SW480 (cell line): ENCODE measurements at places on chromosomes 12 and 14.
A peak's percentile ranks its signal among the peaks of the same experiment; 100 is the strongest.

DNA sequence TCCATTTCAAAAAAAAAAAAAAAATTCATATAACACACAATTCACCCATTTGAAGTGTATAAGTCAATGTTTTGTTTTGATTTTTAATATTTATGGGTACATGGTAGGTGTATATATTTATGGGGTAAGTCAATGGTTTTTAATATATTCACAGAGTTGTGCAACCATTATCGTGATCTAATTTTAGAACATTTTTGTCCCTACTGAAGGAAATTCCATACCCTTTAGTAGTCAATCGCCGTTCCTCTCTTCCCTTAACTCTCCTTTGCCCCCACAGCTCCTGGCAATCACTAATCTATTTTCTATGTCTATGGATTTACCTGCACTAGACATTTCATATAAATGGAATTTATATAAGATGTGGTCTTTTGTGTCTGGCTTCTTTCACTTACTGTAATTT is 92.8 kb downstream of the TRAFD1 start:
- no peak for DNase-seq

- DNase-seq = no peak
Measured at GRCh38 chr14:100371773-100372172, 48.6 kb downstream of the SLC25A47 start.

DNA sequence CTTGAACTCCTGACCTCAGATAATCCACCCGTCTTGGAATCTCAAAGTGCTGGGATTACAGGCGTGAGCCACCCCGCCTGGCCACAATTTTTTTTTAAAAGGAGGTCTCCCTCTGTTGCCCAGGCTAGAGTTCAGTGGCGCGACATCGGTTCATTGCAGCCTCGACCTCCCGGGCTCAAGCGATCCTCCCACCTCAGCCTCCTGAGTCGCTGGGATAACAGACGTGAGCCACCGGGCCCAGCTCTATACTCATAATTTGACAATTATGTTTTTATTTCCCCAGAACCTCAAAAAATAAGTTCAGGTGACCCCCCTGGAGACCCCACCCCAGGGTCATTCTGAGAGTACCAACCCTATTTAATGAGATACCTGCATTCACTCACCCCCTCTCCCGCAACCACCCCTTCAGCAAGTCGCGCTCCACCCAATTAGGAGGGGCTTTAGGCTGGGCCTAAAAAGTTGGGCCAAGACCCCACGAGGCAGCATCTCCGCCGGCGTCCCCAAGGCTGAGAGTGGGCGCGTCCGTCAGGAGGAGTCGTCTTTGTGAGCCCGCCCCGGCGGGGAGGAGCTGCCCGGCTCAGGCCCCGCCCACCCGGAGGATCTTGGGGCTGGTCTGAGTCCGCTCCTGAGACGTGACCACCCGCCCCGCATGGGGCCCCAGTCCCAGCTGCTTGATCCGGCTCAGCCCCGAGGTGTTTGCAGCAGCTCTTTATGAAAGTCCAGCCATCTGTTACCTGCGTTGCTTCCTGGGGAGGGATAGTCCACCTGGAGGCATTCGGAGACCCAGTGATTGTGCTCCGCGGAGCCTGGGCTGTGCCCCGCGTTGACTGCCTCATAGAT is at the start of gene ANKRD33:
Gene ANKRD33, plus strand, starts transcription at position 628 of the 840 bp plus-strand sequence. Its CDS starts 84 bp downstream, at position 712.
- no peak for DNase-seq

- DNase-seq = no peak
Measured at GRCh38 chr14:104546591-104547309, 32.8 kb upstream of the C14orf180 start.

- DNase-seq = peak; percentile 40
Measured at GRCh38 chr14:95533391-95533821, 1.4 kb upstream of the GLRX5 start.

DNA sequence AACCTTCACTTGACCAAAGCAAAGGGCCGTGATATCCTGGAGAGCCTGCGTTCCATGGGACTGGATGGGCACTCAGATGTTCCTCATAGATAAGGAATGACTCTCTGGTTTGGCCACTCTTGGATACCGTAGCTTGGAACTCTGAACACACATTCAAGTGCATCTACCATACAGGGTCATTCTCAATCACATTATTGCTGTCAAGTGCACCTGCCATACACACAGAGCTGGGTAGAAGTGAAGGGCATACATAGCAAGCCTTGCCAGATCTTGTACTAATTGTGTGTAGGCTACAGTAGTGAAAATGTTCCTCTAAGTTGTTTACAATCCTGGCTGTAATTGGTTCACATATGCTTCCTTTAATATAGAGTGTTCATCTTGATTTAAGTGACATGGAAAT is 58.3 kb downstream of the PELI2 start:
- no peak for DNase-seq

DNA sequence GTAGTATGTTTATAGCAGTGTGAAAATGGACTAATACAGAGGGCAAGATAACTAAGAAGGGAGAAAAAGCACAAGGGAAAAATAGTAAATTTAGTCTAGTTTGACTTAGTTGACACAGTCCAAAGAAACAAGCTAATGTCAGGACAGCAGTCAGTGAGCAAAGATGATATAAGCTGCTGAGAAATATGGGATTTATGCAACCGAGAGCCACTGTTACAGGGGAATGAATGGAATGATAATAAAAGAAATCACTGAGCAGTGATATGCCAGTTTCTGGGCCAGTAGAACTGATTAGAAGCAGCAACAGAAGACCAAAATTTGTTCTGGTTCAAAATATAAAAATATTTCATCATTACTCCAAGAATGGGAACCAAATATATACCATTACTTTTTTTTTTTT is 60.1 kb downstream of the R3HDM2 start:
- no peak for DNase-seq

DNA sequence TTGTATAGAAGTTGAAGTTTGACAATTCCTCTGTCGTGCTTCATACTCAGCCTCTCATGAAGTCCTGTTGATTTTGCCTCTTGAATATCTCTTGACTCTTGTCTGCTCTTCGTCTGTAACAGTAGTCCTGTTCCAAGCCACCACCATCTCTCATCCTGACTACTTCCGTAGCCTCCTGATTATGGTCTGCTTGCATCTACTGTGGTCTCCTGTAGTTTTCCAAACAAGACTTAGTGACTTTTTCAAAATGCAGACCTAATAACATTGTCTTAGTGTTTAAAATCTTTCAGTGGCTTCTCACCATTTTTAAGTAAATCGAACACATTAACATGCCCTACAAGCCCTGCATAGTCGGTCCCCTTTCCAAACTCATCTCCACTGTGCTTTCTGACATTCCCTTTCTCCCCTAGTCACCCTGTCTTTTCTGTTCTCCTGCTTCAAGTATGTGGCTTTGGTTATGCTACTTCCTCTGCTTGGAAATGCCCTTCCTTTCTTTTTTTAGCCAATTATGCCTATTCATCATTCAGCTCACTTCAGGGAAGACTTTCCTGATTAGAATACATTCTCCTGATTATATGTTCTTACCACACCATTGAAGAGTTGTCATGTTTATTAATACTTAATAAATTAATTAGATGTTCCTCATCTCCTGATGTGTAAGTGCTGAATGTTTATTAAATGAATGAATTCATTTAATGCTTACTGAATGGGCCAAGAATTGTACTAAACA is 2.0 kb downstream of the SCYL2 start:
- DNase-seq = no peak

- no peak for DNase-seq
Measured at GRCh38 chr12:112617153-112617505, 174.4 kb upstream of the RPH3A start.

DNA sequence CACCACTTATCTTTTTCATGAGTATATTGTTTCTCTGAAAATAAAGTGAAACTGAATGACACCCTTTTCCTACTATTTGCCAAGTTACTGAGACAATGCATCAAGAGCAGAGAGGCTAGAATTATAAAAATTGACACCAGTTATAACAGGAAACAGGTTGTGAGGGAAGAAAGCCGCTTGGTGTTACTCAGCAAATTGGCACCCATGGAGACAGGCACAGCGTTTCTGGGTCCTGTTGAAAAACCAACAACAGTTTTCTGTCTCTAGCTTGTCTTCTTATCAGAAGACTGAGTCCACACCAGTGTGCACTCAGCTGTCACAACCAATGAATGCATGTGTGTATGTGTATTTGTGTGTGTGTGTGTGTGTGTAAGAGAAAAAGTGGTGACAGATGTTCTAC is 267.7 kb downstream of the KCNH5 start:
- DNase-seq = no peak

DNA sequence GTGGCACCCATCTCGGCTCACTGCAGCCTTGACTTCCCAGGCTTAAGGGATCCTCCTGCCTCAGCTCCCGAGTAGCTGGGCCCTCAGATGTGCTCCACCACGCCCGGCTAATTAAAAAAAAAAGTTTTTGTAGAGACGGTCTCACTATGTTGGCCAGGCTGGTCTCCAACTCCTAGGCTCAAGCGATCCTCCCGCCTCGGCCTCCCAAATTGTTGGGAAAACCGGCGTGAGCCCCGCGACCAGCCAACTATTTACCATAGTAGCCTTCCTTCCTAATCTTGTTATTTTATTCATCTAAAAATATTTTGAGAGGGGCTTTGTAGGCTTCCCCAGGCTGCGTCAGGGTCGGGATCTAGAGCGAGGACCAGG is 25.4 kb upstream of the YY1 start:
- DNase-seq = no peak

GRCh38 chr14:56273951-56274350 is 155.7 kb downstream of the PELI2 start:
- DNase-seq = no peak

DNA sequence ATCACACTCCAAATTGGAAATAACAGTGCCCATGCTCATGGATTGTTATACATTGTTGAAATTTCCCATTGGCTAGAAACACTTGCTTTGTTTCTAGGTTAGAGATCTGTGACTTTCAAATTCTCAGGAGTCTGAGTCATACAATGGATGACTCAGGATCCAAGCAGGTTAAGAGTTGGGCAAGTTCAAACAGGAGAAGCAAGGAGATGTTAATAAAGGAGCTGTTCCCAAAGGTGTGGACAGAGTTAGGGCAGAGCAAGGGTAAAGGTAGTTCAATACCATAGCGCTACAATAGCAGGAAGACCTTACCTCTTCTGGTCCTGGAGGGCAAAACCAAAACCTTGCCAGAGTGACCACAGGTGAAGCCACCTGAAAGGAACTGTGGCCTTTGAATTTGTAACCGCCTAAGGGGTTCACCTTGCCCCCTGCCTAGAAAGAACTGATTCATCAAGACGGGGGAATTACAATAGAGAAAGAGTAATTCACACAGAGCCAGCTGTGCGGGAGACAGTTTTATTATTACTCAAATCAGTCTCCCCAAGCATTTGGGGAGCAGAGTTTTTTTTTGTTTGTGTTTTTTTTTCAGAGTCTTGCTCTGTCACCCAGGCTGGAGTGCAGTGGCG is 4.2 kb upstream of the AMN1 start:
- DNase-seq = peak; percentile 94

GRCh38 chr14:72164420-72165228 is 232.4 kb downstream of the RGS6 start:
- no peak for DNase-seq

DNA sequence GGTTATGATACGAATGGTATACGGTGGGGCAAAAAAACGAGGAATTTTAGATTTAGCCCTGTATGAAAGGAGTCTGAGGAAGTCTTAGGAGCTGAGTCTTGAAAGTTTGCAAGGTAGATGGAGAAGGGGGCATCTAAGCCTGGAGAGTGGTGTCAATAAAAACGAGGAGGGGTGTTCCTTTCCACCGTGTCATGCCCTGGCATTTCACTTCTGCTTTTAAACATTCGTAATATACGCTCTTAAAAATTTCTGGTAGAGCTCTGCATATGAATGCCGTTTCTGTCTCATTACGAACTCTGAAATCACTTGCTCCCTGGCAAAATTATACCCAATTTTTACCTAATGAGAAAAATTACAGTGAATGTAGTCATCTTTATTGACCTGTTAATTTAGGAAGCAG is 170.2 kb downstream of the ERC1 start:
- DNase-seq = no peak

DNA sequence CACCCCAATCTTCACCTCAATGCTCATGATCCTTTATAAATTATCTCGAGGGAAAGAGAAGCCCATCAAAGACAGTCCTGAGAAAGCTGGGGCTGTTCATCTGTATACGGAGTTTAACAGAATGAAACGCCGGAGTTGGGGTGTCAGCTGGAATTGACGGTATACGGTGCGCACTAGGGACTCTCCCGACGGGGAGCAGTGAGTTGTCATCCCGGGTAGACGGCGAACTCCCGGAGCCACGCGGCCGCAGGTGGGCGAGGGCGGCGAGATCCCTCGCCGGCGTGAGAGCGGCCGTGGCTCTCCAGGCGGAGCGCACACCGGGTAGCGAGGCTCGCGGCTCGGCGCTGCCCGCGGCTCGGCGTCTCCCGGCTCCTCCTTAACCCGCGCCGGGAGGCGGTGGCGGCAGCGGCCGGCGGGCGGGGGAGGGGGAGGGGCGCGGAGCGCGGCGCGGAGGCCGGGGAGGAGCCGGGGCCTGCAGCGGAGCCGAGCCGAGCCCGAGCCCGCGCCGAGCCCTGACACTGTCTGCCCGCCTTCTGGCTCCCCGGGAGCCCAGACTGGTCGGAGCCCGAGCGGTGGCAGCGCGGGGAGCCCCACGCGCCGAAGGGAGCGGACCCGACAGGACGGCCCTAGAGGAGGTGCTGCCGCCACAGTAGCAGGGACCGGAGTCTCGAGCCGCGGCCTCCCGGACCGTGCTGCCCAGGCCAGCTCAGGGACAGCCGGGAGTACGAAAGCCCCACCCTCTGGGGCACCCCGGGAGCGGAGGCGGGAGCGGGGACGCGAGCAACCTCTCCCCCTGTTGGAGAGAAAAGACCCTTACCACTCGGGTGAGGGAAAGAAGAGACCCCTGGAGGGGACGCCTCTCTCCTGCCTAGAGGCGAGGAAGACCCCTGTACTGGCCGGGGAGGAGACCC is at the start of gene FOXJ2:
Gene FOXJ2, plus strand, starts transcription at position 475 of the 911 bp plus-strand sequence. CDS start 7,117 bp downstream, outside the sequence.
- DNase-seq = peak; percentile 80

DNA sequence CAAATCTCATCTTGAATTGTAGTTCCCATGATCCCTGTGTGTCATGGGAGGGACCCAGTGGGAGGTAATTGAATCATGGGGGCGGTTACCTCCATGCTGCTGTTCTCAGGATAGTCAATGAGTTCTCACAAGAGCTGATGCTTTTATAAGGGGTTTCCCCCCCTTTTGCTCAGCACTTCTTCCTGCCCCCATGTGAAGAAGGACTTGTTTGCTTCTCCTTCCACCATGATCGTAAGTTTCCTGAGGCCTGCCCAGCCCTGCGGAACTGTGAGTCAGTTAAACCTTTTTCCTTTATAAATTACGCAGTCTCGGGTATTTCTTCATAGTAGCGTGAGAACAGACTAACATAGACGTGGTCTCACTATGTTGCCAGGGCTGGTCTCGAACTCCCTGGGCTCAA is 56.1 kb upstream of the EIF5 start:
- DNase-seq = no peak

- no peak for DNase-seq
Measured at GRCh38 chr12:43728117-43728516, 30.5 kb downstream of the PUS7L start.
